ENCODE measurements at places on chromosomes 12 and 14.

- no peak for DNase-seq
Observed at GRCh38 chr14:25400607-25401206, 350.8 kb upstream of the STXBP6 start.

DNA sequence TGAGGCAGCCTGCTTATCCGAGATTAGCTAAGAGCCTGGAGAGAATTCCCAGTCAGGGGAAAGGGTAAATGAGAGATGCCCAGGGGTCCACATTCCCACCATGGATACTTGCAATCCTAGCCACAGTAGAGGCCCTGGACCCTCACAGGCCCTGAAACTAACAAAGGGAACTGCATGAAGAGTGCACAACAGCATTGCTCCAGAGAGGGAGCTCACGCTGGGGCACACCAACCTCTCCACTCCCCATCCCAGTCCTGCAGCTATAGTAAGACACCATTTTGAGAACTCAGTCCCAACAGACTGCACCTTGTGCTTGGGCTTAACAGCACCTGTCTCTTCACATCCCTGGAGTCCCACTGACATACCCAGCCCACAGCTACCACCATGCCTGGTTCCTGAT, 30.5 kb downstream of the CEP83 start:
- DNase-seq, result no peak

DNA sequence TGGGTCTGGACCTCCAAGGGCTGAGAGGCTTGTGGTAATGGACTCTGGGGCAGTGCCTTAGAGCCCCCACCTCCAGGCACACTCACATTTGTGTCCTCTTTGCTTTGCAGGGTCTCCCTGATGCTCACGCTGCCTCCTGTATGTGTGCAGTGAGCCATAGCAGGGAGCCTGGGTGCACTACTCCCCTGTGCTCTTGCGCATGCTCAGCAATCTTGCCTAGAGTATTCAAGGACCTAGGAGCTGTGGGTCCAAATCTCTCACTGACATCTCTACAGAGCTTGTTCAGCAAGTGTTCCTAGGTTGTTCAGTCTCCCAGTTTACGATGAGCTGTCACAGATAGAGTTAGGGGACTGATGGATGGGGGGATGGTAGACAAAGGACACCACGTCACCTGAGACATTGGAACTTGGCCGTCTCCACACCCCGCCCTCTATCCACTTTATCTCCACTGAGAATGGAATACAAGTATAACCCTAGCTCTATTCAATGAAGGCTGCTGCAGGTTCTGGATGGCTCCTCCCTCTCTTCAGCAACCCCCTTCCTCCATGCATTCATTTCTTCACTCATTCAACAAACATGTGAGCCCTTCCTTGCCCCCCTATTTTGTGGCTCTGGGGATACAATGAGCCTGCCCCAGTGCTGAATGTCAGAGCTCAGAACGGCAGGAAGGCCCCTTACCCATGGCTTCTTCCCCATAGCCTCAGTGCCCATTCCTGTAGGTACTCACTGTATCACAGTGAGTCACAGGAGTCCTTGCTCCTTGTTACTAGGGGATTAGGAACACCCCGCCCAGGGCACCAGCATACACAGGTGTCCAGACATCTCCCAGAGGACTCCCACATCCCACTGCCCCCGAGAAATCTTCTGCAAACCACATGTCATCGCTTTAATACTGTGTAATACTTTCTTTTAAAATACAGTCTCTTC, 31.2 kb downstream of the FIGNL2 start:
- no peak for DNase-seq

DNA sequence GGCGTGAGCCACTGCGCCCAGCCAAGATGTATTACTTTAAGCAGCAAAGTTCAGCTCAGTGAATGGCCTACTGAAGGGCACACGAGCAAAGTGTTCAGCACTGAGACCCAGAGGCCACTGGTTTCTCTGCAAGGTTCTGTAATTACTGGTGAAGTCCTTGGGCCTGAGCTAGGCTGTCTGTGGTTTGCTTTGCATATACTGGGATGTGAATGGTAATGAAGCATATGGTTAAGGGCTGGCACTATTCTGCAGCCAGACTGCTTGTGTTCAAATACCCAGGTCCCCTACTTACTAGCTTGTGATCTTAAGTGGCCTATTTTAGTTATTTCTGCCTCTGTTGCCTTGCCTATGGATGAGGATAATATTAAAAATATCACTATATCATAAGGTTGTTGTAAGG, 72.0 kb downstream of the LLPH start:
- no peak for DNase-seq

DNA sequence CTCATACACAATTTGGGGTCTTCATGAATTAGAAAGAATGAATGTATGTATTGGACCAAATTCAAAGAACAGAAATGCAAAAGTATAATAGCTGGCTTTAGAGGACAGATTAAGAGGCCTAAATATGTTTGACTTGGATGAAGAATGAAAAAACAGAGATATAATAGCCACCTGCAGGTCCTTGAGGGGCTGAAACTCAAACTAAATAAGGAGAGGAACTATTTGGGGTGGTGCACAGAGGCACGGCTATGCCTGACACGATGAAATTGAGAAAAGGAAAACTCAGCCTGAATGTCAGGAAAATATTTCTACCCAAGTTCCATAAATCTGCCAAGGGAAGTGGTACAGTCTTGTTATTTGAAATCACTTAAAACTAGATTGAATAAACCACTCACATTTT, 222.9 kb upstream of the DDHD1 start:
- DNase-seq, result no peak

GRCh38 chr14:36430169-36430568, 89.9 kb downstream of the NKX2-1 start:
- DNase-seq, result no peak

Measured in activated T-cell treated with anti-CD3 and anti-CD28 coated beads for 1 hour (primary cell).